ENCODE measurements at places on chromosomes 16 and 17.
A peak's percentile ranks its signal among the peaks of the same experiment; 100 is the strongest.

GRCh38 chr16:22388101-22388644, 13.8 kb upstream of the CDR2 start:
- DNase-seq = no peak

- no peak for DNase-seq
Observed at GRCh38 chr17:41212524-41213169, 13.8 kb upstream of the KRTAP9-2 start.

DNA sequence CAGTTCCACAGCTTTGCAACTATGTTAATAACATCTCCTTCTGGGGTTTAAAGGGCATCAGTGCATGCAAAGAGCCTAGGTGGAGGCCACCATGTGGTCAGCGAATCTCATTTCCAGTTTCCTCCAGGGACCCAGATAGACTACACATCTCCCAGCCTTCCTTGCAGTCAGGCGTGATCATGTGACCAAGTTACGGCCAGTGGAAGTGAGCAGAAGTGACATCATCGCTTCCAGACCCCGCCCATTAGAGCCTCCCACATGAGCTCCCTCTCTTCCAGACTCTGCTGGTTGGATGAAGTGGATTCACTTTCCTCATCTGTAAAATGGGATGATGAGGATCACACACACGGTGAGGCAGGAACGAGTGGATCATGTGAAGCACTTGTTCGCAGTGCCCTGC, 27.4 kb upstream of the KDM8 start:
- no peak for DNase-seq

DNA sequence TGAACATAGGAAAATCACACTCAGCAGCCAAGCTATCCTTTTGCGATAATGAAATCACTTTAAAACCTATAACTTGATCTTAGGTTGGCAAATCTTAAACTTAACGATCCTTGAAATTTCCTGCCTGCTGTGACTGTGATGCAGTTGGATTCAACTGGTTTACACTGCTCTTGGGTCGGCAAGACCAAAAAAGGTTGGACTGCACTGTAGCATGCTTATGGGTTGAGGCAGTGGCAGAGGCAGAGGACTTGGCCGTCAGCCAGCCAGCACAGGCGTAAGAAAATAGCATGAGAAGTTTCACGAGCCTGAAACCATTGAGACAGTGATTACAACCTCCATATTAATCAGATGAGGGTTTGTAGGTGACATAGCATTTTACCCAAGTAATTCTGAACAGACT, 21.4 kb downstream of the WSB1 start:
- no peak for DNase-seq

DNA sequence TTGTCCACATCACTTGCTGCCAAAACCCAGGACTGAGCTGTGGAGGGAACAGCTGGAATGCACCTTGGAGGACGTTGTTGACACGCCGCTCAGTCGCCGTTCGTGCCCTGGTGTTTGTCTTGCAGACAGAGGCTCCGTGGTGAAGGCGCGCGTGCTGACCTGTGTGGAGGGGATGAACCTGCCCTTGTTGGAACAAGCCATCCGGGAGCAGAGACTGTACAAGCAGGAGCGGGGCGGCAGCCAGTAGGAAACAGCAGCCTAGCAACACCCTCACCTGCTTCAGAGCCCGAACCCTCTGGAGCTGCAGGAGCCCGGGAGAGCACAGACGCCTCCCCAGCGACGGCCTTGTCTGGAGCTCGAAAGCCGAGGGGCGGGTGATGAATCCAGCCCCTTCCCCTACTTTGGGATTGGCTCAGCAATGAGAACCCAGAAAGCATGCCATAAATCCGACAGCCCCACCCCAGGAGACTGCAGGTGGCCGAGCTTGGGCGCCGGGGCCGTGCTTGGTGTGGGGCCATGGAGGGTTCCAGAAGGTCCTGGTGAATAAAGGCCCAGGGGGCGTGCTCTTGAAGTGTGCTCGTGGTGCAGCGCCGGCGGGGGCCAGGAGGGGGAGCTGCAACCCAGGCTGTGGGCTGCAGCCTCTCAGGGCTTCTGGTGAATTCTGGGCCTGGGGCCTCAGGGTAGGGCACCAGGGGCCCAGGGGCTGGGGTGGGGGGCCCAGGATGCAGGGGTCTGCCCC, 470 bp upstream of the CDK3 start:
- peak; percentile 21 for DNase-seq

- no peak for DNase-seq
Observed at GRCh38 chr17:82592289-82592766, 55.9 kb downstream of the WDR45B start.

DNA sequence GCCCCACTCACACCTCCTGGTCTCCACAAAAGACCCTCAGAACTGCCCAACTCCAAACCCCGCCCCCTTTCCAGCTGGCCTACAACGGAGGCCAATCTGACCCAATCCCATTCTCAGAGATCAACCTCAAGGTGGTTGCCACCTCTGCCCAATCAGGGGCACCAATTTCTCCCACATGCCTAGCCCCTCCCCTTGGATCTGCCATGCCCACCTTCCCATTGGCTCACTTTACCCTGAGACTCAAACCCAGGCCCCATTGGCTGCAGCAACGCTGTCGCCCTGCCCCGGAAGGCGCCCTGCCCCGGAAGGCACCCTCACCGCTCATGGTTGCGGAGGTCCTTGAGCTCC, 10.6 kb downstream of the ZNF668 start:
- DNase-seq = no peak

DNA sequence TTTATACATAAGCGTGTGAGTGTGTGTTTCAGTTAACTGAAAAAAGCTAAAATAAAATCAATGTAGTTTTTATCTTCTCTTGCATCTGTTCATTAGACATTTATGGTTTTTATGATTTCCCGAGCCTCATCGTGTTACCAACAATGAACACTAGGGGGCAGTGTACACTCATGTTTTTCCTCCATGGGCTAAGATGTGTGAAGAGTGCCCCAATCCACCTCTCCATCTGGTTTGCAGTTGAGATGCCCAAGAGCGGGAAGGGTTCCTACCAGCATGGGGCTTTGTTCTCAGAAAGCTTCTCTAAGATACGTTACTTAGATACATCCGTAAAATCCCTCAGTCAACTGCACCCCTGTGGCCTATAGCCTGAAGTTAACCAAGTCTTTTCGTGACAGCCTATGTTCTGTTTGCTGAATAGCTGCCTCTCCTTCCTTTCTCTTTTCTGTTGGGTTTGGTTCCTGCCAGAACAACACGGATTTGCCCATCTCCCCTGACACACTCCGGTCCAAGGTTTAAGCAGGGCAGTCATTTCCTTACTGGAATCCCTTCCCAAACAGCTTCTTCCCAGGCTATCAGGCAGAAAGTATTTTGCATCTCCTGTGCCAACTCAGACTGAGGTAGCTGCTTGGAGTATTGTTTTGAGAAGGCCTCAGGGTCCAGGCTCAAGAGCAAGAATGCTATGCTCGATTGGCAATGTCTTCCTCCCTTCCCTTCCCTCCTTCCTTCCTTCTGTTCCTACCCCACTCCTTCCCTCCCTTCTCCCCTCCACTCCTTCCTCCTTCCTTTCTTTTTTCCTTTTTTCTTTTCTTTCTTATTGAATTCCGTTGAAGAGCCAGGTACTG, 12.9 kb upstream of the ELAC2 start:
- DNase-seq = peak; percentile 27

Measured in stimulated activated CD4-positive, alpha-beta T cell treated with anti-CD3 and anti-CD28 coated beads, Interleukin-4, amount 100 ng/mL, for 4 hours (primary cell).